CD4-positive, alpha-beta T cell treated with Interleukin-15 for 4 hours (primary cell): ENCODE measurements at places on chromosomes 7 and 10.

- no peak for DNase-seq
These were observed 561 bp downstream of the FGFR2 start for GRCh38 chr10:121597504-121598262.

GRCh38 chr10:106183041-106183440, 981.5 kb downstream of the SORCS1 start:
- no peak for DNase-seq

GRCh38 chr10:28302638-28303488, at the start of gene MPP7:
Gene MPP7, minus strand, starts transcription at chr10:28303064. Its CDS starts 64,460 bp downstream, at chr10:28238604.
- DNase-seq = peak; percentile 97

DNA sequence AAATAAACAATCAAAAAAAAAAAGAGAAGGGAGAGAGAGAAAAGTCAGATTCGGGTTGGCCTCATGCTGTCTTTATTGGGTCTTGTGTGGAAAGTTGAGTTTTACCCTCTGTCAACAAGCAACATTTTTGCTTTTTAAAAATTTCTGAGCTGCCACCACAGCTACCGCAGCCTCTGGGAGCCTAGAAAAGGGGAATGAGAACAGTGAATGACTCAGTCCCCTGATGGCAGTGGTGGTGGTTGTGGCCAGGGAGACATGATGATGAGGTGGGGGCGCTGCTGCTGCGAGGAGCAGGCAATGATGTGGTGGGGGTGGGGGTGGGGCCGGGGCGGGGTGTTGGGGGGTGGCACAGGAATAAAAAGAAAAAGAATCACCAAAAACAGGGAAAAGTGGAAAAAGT, 20.0 kb upstream of the CREB3L2 start:
- DNase-seq = no peak

- DNase-seq = no peak
These were observed 567.5 kb upstream of the IGFBP3 start for GRCh38 chr7:46488607-46489006.

DNA sequence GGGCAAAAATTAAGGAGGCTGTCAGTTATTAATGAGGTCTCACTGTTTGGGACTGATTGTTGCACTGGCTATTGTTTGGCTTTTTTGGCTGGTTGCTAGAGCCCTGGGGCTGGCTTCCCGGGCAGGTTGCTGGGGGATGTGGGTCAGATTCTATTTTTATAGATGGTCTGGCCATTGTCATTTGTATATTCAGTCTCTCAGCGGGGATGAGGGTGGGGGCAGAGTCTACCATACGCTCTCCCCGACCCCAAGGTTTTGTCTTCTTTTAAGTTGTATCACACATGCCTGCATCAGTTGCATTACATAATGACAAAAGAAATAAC, 84.3 kb upstream of the GRB10 start:
- DNase-seq = no peak

DNA sequence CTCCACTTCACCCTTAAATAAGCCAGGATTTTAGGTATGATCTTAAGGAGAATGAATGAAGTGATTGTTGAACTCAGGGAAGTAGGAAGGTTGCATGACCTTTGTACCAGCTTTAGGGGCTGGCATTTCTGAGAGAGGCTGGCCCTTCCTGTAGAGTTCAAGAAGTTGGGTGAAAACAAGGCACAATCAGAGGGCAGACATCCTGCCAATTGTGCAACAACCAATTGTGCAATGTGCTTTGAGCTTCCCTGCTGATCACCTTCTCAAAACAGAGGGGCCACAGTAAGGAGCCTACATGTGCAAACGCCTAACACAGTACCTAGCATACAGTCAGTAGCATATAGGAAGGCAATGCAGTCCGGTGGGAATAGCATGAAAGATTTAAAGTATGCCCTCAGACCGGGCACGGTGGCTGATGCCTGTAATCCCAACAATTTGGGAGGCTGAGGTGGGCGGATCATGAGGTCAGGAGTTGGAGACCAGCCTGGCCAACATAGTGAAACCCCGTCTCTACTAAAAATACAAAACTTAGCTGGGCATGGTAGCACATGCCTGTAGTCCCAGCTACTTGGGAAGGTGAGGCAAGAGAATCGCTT, 5.4 kb downstream of the CPVL start:
- DNase-seq = no peak
